ENCODE measurements at places on chromosomes 3 and 15.

- DNase-seq: no peak
Observed at GRCh38 chr3:49134471-49135265, 1.8 kb upstream of the LAMB2 start.

- DNase-seq: no peak
Observed at GRCh38 chr15:58277333-58277732, 139.2 kb downstream of the AQP9 start.

DNA sequence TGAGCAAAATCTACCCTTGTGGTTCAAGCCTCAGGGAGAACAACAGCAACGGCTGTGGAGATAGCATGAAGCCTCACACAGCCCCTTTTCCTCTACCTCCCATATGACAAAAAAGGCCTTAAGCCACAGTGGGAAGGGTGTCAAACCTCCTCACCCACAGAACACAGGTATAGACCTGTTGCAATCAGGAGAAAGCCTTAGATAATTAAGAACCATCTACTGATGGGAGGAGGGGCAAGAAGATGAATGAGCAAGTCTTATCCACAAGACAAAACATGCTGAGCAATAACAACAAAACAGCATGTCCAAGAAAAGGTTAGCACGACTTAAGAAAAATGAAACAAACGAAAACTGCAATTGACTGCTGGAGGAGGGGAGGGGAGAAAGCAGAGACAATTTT, 272.9 kb upstream of the BCHE start:
- no peak for DNase-seq

- DNase-seq: no peak
Observed at GRCh38 chr3:48776854-48777253, 59.8 kb upstream of the IP6K2 start.

GRCh38 chr3:69353503-69353902, 32.4 kb downstream of the FRMD4B start:
- no peak for DNase-seq

GRCh38 chr3:172708921-172709773, 1.7 kb downstream of the NCEH1 start:
- no peak for DNase-seq

GRCh38 chr15:79881668-79882067, 15.1 kb downstream of the MTHFS start:
- DNase-seq: no peak

DNA sequence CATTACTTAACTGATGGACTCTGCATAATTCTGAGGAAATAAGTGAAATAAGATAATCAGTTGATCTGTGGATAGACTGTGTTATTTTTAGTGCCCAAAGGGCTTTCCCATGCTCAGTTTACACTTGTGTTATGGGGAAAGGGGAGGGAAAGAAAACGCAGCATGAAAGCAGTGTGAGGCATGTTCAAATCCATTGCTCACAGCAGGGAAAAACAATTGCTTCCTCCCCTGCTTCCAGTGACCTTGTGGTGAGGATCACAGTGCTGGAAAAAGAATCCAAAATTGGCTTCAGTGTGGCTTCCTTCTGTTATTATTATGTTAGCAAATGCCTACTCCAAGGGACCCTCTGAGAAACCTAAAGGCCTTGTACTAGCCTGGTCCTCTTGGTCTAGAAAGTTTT, 285.1 kb upstream of the CDIN1 start:
- DNase-seq: peak; percentile 2

GRCh38 chr3:14393440-14394106, 8.8 kb upstream of the SLC6A6 start:
- DNase-seq: no peak

- DNase-seq: no peak
Observed at GRCh38 chr3:159252772-159253384, 451.0 kb downstream of the MFSD1 start.

DNA sequence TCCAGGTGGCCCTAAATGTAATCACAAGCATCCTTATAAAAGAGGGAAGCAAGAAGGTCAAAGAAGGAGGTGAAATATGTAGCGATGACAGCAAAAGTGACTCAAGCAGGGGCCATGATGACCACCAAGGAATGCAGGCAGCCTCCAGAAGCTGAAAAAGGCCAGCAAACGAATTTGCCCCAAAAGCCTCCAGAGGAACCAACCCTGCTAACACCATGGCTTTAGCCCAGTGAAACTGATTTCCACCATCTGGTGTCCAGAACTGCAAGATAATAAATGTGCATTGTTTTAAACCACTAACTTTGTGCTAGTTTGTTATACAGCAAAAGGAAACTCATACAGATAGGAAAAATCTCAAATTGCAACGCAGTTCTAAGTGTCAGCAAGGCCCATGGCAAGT, 23.0 kb upstream of the RBSN start:
- DNase-seq: no peak

- DNase-seq: no peak
Observed at GRCh38 chr3:19489936-19490335, 341.6 kb downstream of the KCNH8 start.

GRCh38 chr3:187516446-187517185, 148.4 kb downstream of the RTP4 start:
- no peak for DNase-seq

GRCh38 chr3:112446343-112446742, 52.9 kb downstream of the BTLA start:
- no peak for DNase-seq

DNA sequence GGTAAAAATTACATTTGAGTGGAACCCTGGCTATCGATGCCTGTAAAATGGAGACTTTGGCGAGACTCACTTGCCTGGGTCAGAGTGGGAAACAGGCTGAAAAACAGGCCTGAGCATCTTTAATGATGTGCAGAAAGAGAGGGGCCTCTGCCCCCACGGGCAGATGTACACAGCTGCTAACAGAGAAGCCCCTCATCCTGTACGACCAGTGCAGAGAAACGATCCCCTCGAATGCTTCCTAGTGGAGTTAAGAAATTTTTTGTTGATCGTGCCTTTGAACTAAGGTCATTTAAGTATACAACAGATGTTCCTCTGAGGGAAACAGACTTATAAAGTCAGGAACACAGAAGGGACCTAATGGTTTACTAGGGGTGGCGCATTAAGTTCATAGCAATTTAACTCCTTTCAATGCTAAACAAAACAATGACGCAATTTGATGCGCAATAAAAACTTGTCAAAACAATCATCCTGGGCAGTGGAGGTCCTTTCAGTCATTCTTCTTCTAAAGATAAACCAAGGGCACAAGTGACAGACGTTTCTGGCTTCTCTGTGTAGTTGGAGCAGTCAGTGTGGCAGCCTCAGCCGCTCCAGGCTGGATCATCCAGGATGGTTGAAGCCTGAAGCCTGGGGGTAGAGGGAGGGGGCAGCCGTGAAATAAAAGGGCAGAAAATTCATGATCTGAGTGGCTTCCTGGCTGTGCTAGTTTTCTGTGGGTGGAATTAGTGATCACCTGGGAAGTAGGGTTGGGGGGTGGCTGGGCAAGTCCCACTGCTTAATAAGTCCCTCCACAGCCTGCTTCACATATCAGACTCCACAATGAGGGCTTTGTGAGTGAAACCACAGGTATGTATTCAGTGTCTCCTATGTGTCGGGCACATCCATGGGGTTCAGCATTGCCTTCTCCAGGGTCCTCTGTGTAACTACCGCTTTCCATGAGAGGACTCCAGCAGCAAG, 50.8 kb upstream of the MRPS22 start:
- no peak for DNase-seq

DNA sequence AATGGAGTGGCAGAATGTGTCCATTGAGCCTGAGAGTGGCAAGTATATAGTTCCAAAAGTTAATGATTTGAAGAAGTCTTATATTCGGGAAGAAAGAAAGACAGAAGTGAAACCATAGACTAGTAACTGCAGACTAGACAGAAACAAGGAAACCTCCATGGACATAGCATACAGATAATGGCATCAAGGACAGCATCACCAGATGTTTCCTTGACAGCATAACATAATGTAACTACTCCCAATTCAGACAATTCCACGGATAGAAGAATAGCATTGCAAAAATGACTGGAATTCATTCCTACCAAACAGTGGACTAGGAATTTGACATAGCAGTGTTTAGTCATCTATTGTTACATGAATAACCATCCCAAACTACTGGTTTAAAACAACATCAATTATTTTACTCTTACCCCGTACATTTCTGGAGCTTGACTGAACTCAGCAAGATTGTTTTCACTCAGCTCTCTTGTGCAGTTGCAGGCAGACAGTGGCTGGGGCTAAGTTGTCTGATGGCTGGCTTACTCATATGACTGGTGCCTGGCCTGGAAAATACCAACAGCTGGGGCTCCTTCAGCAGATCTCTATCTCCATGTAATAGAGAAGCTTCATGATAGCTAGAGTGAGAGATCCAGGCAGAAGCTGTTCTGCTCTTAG, 109.7 kb upstream of the GADL1 start:
- DNase-seq: no peak

- no peak for DNase-seq
Observed at GRCh38 chr3:66487465-66487864, 13.4 kb downstream of the LRIG1 start.

GRCh38 chr3:117709108-117709507, 999.5 kb downstream of the TUSC7 start:
- DNase-seq: no peak

- DNase-seq: no peak
Observed at GRCh38 chr3:36903119-36903882, 41.6 kb downstream of the TRANK1 start.

DNA sequence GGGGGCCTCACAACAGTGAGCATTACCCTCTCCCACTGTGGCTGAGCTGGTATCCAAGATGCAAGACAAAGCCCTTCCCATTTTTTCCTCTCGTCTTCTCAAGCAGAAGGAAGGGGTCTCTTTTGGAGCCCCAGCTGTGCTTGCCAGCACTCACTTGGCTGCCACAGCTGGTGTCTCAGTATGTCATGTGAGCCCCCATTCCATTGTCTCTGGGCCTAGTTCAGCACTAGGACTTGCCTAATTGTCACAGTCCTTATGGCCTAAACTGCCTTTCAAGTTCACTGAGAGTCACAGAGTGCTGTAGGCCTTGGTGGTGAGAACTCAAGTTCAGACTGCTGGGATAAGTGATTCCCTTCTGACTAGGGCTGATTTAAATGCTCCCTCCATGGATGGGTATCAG, 89.8 kb downstream of the ARHGEF26 start:
- no peak for DNase-seq

DNA sequence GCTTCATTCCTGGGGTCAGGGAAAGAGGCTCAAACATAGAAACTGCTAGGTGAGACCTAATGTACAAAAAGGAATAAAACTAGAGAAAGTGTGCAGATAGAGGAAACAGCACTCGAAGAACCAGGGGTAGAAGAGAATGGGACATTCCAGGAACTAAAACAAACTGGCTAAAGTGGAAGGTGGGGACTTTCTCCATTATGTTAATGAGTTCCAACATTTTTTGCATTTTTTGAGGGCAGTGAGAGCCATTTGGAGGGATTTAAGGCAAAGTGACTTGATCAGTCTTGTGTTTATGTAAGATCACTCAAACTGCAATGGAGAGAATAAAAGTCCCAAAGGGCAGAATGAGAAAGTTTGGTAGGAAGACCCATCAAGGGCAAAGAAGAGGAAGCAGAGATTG, 20.6 kb upstream of the SLC4A7 start:
- no peak for DNase-seq

DNA sequence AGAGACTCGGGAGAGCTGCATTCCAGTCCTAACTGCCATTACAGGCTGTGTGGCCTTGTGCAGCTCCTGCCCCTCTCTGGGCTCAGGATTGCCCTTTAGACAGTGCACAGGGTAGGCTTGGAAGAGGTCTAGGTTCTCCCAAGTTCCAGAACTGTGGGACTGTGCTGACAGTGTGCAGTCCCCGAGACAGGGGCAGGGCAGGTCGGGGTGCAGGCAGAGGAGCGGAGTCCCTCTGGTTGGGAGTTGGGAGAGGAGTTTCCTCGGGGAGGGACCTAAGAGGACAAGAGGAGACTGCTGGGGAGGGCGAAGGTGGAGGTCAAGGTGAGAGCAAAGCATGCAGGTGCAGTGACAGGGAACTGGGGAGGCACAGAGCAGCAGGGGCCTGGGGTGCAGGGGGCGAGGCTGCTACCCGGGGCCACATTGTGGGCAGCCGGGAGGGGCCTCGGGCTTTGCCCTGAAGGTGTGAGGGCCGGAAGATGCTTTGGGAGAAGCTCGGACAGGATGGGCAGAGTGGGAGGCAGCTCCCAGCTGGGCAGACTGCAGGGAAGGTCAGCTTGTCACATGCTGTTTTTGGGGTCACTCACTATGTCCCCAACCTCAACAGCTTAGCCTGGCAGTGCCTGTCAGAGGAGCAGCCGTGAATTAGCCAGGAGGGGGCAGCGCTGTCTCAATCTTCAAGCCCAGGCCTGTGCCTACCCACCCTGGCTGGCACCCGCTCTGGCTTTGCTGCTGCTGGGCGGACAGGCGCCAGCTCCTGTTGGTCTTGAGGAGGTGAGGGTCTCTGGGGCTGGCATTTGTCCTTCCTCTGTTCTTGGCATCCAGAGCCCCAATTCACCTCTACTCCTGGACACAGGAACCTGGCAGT, 15.4 kb upstream of the CSPG4 start:
- no peak for DNase-seq

GRCh38 chr15:72809329-72809728, 25.8 kb upstream of the ADPGK start:
- no peak for DNase-seq

- no peak for DNase-seq
Observed at GRCh38 chr15:23797747-23798446, 110.8 kb upstream of the NDN start.

GRCh38 chr3:24167429-24167828, 222.3 kb downstream of the NR1D2 start:
- DNase-seq: no peak

DNA sequence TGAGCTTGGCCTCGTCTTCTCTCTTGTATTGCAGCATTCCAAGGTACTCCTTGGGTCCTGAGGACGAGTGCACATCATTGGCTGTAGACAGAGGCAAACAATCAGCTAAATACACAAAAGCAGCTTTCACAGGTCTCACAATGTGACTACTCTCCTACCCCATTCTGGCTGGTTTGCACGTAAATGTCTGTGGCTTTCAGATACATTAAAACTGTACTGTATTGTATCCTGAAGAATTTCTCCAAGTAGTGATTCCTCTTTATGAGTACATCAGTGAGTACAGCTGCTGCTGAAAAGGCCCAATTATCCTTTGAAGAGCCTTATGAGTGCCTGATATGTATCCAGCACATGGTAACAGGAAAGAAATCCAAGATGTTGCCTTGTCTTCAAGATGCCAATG, 22.0 kb upstream of the GNB5 start:
- DNase-seq: no peak

DNA sequence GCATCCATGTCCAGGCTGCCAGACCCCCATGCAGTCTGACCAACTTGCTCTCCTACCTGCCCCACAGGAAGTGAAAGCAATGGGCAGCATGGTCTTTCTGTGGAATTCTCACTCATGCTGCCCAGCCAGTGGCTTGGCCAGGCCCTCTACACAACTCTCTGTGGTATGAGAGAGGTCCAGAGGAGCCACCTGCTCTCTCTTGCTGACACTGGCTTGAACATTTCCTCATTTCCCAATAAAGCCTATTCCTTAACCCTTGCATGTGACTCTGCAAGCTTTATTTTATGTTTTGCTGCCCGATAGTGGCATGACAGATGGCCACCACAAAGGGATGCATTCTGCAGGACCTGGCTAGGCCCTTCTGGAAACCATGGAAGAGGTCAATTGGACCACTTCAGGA, 53.8 kb downstream of the CCR1 start:
- no peak for DNase-seq
